B cell (primary cell): ENCODE measurements at places on chromosomes 6 and 20. TPM values are rescaled to one million over a fixed set of nuclear protein-coding genes. Genes with fewer than 3 reads are reported as not detected.
A peak's percentile ranks its signal among the peaks of the same experiment; 100 is the strongest.

The DPPA5 gene
- not detected in 2 replicates for polyA plus RNA-seq

The VSX1 gene
- not detected in 2 replicates for polyA plus RNA-seq

The NT5E gene
- polyA plus RNA-seq: 9.9 and 11.6 TPM in 2 replicates

The SLC24A3 gene
- not detected in 2 replicates for polyA plus RNA-seq

The ATP6V1G2 gene
- polyA plus RNA-seq: 4.5 and 5.2 TPM in 2 replicates

The TFAP2D gene
- not detected in 2 replicates for polyA plus RNA-seq

The BEND3 gene
- 0.78 and 1.3 TPM in 2 replicates for polyA plus RNA-seq

The ZNF217 gene
- 15.5 and 16.0 TPM in 2 replicates for polyA plus RNA-seq

GRCh38 chr6:26592649-26593048 lies 4.1 kb upstream of the ABT1 start:
- no peak overlapping the region for H3K4me3 ChIP-seq
- H3K4me1 ChIP-seq: peaks cover 16% of the 10 kb centered on the region

- no peaks in the 10 kb centered on the region for H3K4me1 ChIP-seq
- DNase-seq: no peak
- no peak overlapping the region for H3K4me3 ChIP-seq
- H3K27me3 ChIP-seq: no peaks in the 10 kb centered on the region
- no peaks in the 10 kb centered on the region for H3K36me3 ChIP-seq
- no peak overlapping the region for H3K27ac ChIP-seq
These were observed 119.8 kb upstream of the SASH1 start for GRCh38 chr6:148222846-148223245.

DNA sequence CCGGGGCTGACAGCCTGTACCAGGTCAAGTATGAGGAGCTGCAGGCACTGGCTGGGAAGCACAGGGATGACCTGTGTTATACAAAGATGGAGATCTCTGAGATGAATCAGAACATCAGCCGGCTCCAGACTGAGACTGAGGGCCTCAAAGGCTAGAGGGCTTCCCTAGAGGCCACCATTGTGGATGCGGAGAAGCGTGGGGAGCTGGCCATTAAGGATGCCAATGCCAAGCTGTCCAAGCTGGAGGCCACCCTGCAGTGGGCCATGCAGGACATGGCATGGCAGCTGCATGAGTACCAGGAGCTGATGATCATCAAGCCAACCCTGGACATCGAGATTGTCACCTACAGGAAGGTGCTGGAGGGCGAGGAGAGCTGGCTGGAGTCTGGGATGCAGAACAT lies 46.8 kb downstream of the KIAA0319 start:
- H3K36me3 ChIP-seq: no peaks in the 10 kb centered on the region
- no peaks in the 10 kb centered on the region for H3K27me3 ChIP-seq
- H3K4me3 ChIP-seq: no peak overlapping the region
- no peak for DNase-seq
- H3K4me1 ChIP-seq: no peaks in the 10 kb centered on the region

- no peak overlapping the region for H3K27ac ChIP-seq
- H3K36me3 ChIP-seq: no peaks in the 10 kb centered on the region
- peaks cover under 1% of the 10 kb centered on the region for H3K27me3 ChIP-seq
- H3K4me3 ChIP-seq: no peak overlapping the region
These were observed 48.7 kb downstream of the YTHDF1 start for GRCh38 chr20:63167026-63167917.

DNA sequence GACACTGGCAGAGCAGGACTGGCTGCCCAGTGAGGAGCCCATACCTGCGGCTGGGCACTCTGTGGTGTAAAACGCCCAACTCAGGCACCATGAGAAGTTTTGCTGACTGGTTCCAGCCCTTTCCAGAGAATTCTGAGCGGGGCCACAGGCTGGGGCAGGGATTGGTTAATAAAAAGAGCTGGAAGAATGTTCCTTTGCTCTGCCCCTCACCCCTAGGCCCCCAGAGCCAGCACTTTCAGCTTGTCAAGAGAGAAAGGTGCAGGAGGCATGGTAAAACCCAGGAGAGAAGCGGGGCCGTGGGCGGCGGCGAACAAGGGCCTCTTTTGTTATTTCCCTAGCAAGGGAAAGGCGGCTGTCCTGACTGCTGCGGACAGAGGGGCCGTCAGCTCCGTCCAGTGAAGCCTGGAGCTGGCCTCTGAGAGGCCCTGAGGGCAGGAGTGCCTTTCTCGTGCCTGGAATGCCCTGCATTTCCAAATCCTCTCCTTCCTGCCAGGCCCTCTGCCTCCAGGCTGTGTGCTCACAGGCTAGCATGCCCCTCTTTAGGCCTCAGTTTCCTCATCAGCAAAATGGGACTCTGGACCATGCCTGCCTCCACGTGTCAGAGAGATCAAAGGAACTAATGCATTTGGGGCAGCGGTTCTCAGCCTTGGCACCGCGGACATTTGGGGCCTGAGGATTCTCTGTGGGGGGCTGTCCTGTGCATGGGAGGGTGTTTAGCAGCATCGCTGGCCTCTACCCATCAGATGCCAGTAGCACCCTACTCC lies 12.9 kb downstream of the SLC13A3 start:
- H3K36me3 ChIP-seq: no peaks in the 10 kb centered on the region
- no peak for DNase-seq
- H3K4me1 ChIP-seq: no peaks in the 10 kb centered on the region
- H3K27ac ChIP-seq: no peak overlapping the region

- no peak overlapping the region for H3K4me3 ChIP-seq
- H3K27ac ChIP-seq: no peak overlapping the region
- no peaks in the 10 kb centered on the region for H3K27me3 ChIP-seq
- no peaks in the 10 kb centered on the region for H3K4me1 ChIP-seq
- no peaks in the 10 kb centered on the region for H3K36me3 ChIP-seq
- no peak for DNase-seq
These were observed 898.3 kb upstream of the ADGRB3 start for GRCh38 chr6:67736816-67737215.

DNA sequence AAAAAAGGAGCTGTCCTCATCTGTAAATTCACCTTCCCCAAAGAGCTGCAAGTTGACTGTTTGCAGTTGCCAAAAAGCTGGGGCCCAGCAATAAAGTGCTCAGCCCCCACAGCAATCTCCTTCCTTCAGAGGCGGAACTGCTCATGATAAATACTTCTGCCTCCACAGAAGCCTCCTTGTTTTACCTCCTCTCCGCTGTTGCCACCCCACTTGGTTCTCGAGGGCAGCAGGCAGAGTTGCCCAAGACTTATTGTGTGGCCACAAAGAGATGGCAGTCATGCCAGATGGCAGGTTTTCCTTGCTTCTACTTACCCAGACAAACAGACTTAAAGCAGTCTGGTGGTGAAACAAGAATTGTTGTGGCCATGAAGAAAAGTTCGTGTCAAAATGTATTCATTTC lies 66.3 kb downstream of the SLX4IP start:
- no peak for DNase-seq
- no peaks in the 10 kb centered on the region for H3K36me3 ChIP-seq
- H3K27ac ChIP-seq: no peak overlapping the region
- H3K27me3 ChIP-seq: no peaks in the 10 kb centered on the region
- peaks cover 2% of the 10 kb centered on the region for H3K4me1 ChIP-seq

DNA sequence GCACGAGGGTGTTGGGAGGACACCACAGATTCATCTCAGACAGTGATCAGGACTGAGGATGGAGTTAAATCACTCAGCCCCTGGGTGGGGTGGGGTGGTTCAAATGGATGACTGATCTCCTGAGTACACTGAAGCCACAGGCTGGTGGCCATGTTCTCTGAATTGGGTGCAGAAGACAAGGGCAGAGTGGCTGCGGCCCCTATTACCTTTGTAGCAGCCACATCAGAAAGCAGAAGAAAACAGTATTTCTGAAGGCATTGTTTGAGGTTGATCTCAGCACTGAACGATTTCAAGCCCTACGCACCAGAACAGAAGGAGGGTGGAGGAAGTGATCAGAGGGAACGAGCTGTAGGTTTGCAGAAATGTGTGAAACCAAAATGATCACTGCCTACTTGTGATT lies 71.6 kb downstream of the SH3BGRL2 start:
- no peak for DNase-seq
- no peaks in the 10 kb centered on the region for H3K4me1 ChIP-seq
- H3K36me3 ChIP-seq: no peaks in the 10 kb centered on the region
- H3K4me3 ChIP-seq: no peak overlapping the region

DNA sequence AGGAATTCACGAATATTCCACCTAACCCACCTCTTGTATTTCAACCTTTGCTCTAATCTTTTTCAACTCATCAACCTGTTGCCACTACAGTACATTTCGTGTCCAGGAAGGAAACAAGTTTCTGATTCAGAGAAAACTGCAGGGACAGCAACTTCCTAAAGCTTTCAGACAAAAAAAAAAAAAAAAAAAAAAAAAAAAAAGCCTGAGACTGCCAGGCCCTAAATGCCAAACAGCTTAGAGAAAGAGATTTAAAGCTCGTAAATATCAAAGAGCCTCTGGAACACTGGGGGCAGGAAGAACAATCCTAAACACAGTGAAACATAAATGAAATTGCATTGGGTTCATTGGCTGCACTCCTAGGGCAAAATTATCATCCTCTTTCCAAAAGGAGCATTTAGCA lies 411.2 kb upstream of the SPTLC3 start:
- no peak overlapping the region for H3K27ac ChIP-seq
- H3K4me1 ChIP-seq: no peaks in the 10 kb centered on the region
- no peak for DNase-seq
- H3K27me3 ChIP-seq: no peaks in the 10 kb centered on the region

DNA sequence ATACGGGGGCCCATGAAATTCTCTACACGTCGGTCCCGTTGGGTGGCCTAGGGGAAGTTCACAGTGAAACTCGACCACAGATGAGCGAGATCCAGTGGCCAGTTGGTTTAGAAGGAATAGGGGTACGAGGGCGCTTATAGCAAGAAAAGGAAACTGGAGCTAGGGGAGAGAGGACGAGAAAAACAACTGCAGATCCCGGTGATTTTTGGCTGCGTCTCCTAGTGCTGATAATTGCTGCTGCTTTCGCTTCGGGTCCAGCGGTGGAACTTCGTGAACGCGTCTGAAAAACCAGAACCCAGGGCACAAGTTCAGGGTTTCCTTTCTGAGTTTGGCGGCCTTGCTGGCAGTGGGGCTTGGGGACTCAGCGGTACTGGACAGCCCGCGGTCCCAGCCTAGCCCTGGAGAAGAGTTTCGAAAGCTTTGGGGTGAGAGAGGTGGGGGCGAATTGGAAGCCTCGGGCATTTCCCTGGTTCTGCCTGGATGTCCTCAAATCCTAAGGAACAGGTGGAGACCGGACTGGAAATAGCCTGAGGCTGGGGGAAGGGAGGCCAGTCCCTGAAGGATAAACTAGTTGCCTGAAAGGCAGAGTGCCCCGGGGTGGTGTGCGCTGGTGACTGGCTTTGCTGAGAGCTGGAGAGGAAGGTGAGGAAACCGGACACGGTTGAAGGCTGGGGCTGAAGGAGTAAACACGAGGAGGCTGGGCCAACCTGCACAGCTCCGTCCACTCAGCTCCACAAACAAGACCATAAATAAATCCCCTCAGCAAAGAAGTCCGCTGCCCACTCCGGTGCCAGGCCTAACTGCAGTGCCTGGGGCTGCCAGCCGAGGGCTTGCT lies 793 bp downstream of the GMPR start:
- DNase-seq: peak; percentile 50
- H3K4me1 ChIP-seq: peaks cover 34% of the 10 kb centered on the region
- H3K4me3 ChIP-seq: peak overlapping the region; percentile 42
- H3K27me3 ChIP-seq: no peaks in the 10 kb centered on the region
- no peaks in the 10 kb centered on the region for H3K36me3 ChIP-seq

- no peaks in the 10 kb centered on the region for H3K27me3 ChIP-seq
- H3K27ac ChIP-seq: no peak overlapping the region
- H3K4me3 ChIP-seq: no peak overlapping the region
- no peak for DNase-seq
- H3K36me3 ChIP-seq: no peaks in the 10 kb centered on the region
These were observed 99.7 kb downstream of the F13A1 start for GRCh38 chr6:6220718-6221117.

- H3K27me3 ChIP-seq: no peaks in the 10 kb centered on the region
- H3K27ac ChIP-seq: no peak overlapping the region
- no peaks in the 10 kb centered on the region for H3K36me3 ChIP-seq
- H3K4me1 ChIP-seq: no peaks in the 10 kb centered on the region
- H3K4me3 ChIP-seq: no peak overlapping the region
These were observed 160.7 kb downstream of the GRIK2 start for GRCh38 chr6:101554231-101554630.

DNA sequence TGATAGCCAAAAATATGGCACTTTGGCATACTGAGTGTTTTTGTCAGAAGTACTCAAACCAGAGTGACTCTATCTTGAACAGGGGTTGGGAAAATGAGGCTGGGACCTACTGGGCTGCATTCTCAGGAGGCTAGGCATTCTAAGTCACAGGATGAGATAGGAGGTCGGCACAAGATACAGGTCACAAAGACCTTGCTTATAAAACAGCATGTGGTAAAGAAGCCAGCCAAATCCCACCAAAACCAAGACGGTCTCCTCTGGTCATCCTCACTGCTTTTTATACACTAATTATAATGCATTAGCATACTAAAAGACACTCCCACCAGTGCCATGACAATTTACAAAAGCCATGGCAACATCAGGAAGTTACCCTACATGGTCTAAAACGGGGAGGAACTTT lies 985.1 kb downstream of the HACE1 start:
- H3K27me3 ChIP-seq: no peaks in the 10 kb centered on the region
- no peak overlapping the region for H3K27ac ChIP-seq
- H3K4me1 ChIP-seq: no peaks in the 10 kb centered on the region
- DNase-seq: no peak
- no peak overlapping the region for H3K4me3 ChIP-seq

- DNase-seq: no peak
- H3K36me3 ChIP-seq: no peaks in the 10 kb centered on the region
- no peak overlapping the region for H3K4me3 ChIP-seq
- no peaks in the 10 kb centered on the region for H3K27me3 ChIP-seq
- no peaks in the 10 kb centered on the region for H3K4me1 ChIP-seq
These were observed 750.2 kb downstream of the HDGFL1 start for GRCh38 chr6:23319582-23319981.

DNA sequence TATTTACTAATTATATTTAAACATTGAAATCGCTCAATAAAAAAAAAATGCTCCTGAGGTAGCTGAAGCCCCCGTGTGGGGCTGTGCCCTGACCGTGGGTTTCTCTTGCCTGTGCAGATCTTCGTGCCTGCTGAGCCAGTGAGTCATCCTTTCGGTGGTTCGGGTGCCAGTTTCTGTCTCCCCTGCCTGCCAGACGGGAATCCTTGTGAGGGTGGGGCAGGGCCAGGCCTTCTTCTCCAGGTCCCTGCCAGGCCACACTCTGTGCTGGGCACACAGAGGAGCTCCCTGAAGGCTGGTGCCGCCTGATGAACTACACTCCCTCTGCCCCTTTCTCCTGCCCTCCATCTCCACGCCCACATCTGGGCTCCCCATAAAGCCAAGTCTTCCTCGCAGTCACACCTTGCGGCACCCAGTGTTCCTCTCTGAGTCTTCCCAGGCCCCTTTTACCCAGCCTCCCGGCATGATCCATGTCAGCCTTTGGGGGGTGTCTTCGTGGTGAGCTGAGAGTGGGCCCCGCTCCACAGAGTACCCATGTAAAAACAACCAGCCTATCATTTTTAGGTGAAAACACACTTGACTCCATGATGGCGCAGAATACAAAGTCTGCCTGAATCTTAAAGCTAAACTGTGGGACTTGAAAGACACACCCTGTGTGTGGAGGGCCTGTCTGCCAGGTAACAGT lies 19.3 kb downstream of the FGD2 start:
- no peak overlapping the region for H3K4me3 ChIP-seq
- no peak overlapping the region for H3K27ac ChIP-seq
- peaks cover 2% of the 10 kb centered on the region for H3K36me3 ChIP-seq
- H3K27me3 ChIP-seq: no peaks in the 10 kb centered on the region

GRCh38 chr20:5864873-5865587 lies 85.3 kb downstream of the TRMT6 start:
- no peaks in the 10 kb centered on the region for H3K4me1 ChIP-seq
- no peak overlapping the region for H3K4me3 ChIP-seq
- H3K27me3 ChIP-seq: no peaks in the 10 kb centered on the region
